Cardiac septum (tissue), 1 donor: ENCODE measurements at places on chromosomes 7 and 10. TPM values are rescaled to one million over a fixed set of nuclear protein-coding genes. Genes with fewer than 3 reads are reported as not detected.

PDE6C gene
- total RNA-seq: not detected

COL17A1 gene
- 0.22 TPM for total RNA-seq

FEZF1 gene
- total RNA-seq: 0.13 TPM

MEPCE gene
- 19.7 TPM for total RNA-seq

PPP1R9A gene
- total RNA-seq: 42.8 TPM

EVX1 gene
- not detected for total RNA-seq

GPR37 gene
- total RNA-seq: 0.13 TPM

ATP5MK gene
- total RNA-seq: 958 TPM

MUC3A gene
- 0.86 TPM for total RNA-seq

PDE1C gene
- total RNA-seq: 220 TPM

ECHDC3 gene
- 35.1 TPM for total RNA-seq

ADK gene
- total RNA-seq: 28.0 TPM

OGDHL gene
- 11.5 TPM for total RNA-seq

PHYHIPL gene
- total RNA-seq: 0.19 TPM

LRCH4 gene
- total RNA-seq: 25.8 TPM

ZNF467 gene
- 7.0 TPM for total RNA-seq

AGR3 gene
- not detected for total RNA-seq

PYROXD2 gene
- total RNA-seq: 11.7 TPM

GARIN1A gene
- 2.4 TPM for total RNA-seq

CPN1 gene
- not detected for total RNA-seq

RTKN2 gene
- total RNA-seq: 0.03 TPM

DEPP1 gene
- total RNA-seq: 45.5 TPM

ARHGEF35 gene
- total RNA-seq: 0.57 TPM

C10orf53 gene
- not detected for total RNA-seq

CAMK1D gene
- total RNA-seq: 3.2 TPM

AFAP1L2 gene
- total RNA-seq: 3.9 TPM

NAT16 gene
- not detected for total RNA-seq

GHRHR gene
- total RNA-seq: not detected

SHH gene
- not detected for total RNA-seq

CYP2C18 gene
- total RNA-seq: not detected

RGR gene
- not detected for total RNA-seq

AGR2 gene
- total RNA-seq: not detected

MYL10 gene
- total RNA-seq: not detected

FOXI2 gene
- total RNA-seq: 0.24 TPM

CALML3 gene
- not detected for total RNA-seq

HYAL4 gene
- total RNA-seq: 0.32 TPM

SPDYE8 gene
- not detected for total RNA-seq

HOXA3 gene
- 0.40 TPM for total RNA-seq

DGKI gene
- total RNA-seq: 7.5 TPM

MEOX2 gene
- 6.9 TPM for total RNA-seq

ADAM8 gene
- 4.3 TPM for total RNA-seq

PRR15 gene
- total RNA-seq: 0.40 TPM

SMKR1 gene
- total RNA-seq: not detected

ITPRIP gene
- total RNA-seq: 25.4 TPM

MYO1G gene
- 2.4 TPM for total RNA-seq

NEBL gene
- total RNA-seq: 597 TPM

MAGI2 gene
- total RNA-seq: 6.3 TPM

VENTX gene
- 0.40 TPM for total RNA-seq

ZC3HAV1L gene
- 3.2 TPM for total RNA-seq

CCM2 gene
- total RNA-seq: 35.3 TPM

SLC26A5 gene
- not detected for total RNA-seq

SFR1 gene
- total RNA-seq: 7.2 TPM
